ENCODE measurements at places on chromosomes 3 and 15.

- peak; percentile 29 for DNase-seq
These were observed 311.5 kb downstream of the RORA start for GRCh38 chr15:60917461-60918145.

DNA sequence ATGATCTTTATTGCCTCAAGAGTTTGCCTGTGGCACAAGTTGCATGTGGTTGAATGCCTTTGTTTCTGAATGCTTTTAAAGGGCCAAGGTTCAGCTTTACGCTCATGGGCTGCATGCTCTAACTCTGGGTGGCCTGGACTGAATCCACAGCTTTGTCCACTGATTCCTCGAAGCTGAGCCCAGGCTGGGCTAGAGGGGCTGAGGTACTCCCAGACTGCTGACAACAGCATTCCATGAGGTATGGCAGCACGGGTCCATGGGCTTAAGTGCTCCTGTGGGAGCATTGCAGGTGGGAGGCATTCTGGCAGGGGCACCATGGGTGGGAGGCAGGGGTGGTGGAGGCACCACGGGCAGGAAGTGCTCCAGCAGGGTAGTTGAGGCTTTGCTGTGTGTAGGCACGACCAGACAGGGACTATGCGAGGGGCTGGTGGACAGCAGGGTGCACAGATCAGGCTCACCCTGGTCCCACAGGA, 61.6 kb downstream of the GLCE start:
- DNase-seq: no peak

DNA sequence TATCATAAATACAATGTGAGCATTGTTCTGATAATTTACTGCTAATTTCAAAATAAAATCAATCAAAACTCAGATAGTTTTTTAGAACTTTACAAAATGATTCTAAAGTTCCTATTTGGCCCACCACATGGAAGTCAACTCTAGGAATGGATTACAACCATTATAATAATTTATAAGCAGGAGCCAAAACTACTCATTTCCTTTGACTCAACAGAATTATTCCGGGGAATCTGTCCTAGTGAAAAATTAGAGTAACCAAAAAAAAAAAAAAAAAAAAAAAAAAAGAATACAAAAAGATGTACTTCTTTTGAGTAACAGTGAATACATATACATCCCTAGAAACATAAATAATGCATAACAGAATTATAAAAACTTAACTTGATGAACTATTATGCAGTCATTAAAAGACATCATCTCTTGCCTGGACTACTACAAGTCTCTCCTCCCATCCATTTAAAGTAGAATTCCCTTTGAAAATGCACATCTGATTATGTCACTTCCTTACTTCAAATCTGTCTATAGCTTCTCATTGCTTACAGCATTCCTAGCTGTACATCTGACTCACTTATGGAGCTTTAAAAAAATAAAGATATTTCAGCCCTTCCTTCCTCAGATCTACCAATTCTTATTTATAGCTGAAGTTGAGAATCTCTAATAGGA, 43.4 kb downstream of the HDGFL3 start:
- DNase-seq: no peak

DNA sequence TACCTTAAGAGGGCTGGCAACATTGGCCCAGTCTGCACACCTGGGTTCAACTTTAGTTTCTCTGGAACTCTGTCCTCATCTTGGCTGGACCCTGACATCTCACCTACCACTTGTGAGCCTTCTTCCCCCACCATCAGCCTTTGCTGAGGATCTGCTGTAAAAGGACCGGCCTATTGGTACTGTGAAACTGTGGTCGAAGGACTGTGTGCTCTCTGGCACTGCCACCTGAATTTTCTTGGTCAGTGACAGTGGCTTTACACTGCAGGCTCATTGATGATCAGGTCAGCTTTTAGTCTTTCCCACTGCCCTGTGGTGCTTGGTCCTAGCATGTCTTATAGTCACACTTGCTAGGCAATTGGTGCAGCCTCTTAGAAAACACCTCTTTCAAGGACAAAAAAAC, 86.9 kb downstream of the PEX5L start:
- DNase-seq: no peak

DNA sequence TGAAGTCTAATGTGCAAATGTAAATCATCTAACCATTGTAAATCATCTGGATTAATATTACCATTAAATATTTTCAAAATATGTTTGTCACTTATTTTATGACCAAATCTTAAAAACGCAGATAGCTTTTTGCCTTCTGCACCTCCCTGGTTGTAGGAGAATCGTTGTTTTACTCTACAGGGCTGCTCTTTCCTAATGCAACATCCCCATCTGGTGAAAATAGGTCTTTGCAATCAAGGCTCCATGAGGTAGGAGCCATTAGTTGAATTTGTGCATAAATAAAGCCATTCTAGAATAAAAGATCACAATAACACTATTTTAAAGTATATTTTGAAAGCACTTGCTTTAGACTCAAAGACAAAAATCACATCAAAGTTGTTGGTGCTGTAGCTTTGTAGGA, 535.6 kb upstream of the AGTR1 start:
- DNase-seq: no peak

DNA sequence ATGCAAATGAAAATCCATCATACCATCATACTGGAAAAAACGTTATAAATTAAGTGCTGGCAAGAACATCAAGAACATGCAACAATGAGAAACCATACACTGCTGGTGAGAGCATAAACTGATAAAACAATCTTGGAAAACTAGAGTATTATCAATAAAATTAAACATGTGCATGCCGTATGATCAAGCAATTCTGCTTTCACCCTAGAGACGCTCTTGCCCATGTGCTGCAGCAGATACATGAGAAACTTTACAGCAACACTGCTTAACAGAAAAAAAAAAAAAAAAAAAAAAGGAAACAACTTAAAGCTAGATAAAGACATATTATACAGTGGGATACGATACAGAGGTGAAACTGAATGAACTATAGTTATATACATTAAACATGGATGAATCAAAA, 21.8 kb downstream of the SPG11 start:
- no peak for DNase-seq

GRCh38 chr3:14938954-14939353, 8.4 kb upstream of the NR2C2 start:
- DNase-seq: no peak

DNA sequence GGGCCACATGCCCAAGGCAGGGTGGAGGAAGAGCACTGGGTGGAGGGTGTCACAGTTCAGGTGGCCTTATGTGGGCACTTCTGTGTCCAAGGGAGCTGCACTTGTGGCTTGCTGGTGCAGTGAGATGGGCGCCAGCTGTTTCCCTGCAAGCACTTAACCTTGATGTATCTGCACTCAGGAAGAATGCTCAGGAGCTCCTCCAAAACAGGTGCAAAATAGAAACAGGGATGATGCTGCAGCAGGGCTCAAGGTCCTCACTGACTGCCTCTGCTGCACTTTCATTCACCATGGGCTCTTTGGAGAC, 151.3 kb downstream of the CADPS start:
- no peak for DNase-seq

DNA sequence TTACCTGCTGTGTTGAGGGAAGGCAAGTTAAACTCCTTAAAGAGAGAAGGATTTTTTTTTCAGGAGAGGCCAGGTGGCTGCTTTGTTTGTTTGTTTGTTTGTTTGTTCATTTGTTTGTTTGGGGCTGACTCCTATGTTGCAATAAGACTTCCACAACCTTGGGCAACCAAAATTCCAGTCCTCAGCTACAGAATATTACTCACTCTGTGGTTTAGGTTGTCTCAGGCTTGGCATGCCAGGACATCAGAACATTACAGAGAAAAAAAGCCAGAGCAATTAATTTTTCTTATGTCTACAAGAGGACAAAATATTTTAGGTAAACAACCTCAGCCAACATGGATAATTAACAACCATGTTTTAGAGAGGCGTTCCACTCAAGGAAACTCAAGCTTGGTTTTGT, 156.7 kb upstream of the ATP11B start:
- no peak for DNase-seq

DNA sequence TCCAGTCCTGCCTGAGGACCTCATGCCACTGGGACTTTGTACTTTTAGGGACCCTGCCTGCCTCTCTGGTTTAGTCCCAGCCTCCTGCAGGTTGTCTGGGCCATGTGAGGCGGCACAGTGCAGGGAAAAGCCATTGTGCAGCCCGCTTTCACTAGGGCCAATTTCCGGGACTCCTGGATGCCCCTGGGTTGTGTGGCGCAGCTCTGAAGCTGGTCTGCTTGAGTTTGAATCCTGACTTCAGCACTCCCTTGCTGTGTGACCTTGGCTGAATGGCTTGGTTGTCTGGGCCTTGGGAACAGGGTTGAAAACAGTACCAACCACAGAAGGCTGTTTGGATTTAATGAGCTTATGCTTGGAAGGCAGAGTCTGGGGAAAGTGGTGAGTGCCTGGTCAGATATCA, 8.3 kb downstream of the TEX264 start:
- DNase-seq: no peak

- DNase-seq: no peak
These were observed 37.7 kb downstream of the ZDHHC23 start for GRCh38 chr3:113985541-113985940.

- peak; percentile 81 for DNase-seq
These were observed 613.4 kb downstream of the MCTP2 start for GRCh38 chr15:94844538-94845389.

DNA sequence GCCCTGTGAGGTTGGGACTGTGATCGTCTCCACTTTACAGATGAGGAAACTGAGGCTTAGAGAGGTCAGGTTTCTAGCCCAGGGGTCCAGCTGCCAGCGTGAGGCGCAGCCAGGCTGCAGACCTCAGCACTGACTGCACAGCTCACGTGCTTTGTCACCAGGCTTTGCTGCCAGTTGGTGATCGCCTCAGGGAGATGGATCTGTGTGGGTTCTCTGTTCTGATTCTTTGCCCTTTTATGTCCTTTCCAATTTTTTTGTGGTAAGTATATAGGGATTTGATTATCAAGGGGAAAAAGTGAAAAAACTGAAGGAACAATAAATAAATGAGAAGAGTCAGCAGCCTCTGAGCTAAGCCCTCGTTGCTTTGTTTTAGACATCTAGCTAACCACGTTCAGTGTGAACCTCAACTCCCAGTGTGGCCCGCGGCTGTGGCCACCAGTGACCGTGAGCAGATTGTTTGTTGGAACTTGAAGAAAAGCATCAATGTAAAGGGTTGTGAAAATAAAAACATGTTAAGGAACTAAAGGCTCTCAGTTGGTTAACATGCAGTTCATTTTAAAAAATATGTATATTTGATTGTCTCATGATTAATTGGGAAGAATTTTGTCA, 117.6 kb downstream of the PDE8A start:
- no peak for DNase-seq

- no peak for DNase-seq
These were observed 230.2 kb downstream of the CPNE4 start for GRCh38 chr3:131804565-131805133.

GRCh38 chr15:77839456-77839855, 206.7 kb upstream of the LINGO1 start:
- DNase-seq: peak; percentile 4

DNA sequence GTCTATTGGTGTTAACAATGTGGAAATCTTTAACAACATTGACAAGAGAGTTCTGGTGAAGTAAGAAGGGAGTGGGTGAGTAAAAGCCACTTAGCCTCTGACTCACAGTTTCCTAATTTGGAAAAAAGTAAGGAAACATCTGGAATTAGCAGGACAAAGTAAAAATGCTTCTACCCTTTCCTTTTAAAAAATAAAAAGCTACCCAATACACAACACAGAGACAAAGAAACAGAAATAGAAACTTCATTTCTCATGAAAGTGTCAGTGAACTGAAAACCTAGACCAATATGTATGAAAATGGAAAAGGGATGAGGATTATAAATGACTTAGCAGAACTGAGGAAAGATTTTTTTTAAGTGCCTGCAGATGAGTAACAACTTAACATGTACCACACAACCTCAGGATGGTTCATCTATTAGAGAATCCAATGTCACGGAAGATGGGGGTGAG, 65.4 kb downstream of the SSR3 start:
- no peak for DNase-seq

GRCh38 chr15:60718661-60719069, 239.7 kb upstream of the ICE2 start:
- DNase-seq: no peak

GRCh38 chr3:178083906-178084866, 452.1 kb upstream of the KCNMB2 start:
- no peak for DNase-seq

DNA sequence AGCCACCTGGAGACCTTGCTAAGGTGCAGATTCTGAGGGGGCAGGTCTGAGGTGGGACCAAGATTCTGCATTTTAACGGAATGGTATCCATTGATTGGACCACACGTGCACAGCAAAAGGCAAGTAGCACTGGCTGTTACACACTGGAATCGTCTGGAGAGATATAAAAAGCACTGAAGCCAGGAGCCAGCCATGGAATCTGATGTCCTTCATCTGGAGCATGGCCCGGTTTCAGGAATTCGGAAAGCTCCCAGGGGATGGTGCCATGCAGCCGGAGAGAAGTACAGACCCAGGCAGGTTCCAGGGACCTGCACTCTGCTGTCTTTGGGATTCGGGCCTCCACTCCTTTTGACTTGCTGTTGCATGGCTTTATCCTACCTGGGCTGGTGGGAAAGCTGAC, 28.8 kb upstream of the PRR20G start:
- no peak for DNase-seq

GRCh38 chr3:56929809-56930615, 128.3 kb upstream of the ARHGEF3 start:
- DNase-seq: no peak

DNA sequence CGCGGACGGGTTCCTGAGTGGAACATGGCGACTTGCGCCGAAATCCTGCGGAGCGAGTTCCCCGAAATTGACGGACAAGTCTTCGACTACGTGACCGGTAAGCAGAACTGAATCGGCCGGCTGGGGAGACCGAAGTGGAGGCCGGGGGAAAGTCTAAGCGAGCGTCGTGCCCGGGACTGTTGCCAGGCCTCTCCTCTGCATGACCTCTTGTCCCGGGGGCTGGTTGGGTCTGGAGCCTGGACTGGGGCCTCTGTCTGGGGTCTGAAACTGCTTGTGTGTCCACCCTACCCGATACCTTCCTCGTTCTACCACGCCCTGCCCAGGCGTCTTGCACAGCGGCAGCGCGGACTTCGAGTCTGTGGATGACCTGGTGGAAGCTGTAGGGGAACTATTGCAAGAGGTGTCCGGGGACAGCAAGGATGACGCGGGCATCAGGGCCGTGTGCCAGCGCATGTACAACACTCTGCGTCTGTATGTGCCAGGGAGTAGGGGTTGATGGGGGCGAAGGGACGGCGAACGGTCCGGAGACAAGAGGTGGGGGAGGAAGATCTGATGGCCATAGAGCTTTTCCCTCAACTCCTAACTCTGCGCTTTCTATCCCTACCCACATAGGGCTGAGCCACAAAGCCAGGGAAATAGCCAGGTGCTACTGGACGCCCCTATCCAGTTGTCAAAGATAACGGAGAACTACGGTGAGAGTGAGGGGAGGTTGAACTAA, at the start of gene ABCF3:
Gene ABCF3 (plus strand): TSS at position 16 of the 718 bp plus-strand sequence. CDS start 9 bp downstream, at position 25.
- DNase-seq: no peak

- no peak for DNase-seq
These were observed 14.7 kb downstream of the PAK2 start for GRCh38 chr3:196754091-196754981.

DNA sequence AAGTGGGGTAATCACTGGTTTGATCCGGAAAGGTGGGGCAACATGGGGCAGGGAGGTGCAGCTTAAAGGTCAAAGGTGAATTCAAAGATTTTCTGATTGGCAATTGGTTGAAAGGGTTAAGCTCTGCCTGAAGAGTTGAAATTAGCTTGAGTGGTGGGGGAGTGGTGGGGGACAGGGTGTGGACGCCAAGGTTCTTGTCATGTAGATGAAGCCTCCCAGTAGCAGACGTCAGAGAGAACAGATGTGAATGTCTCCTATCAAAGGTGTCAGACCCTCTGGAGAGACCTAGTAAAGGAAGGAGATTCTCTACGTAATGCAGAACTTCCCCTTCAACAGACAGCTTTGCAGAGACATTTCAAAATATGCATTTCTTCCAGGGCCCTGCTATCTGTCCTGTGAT, 62.8 kb downstream of the ABCC5 start:
- no peak for DNase-seq

Measured in right hindlimb (tissue), 1 donor.